NCI-H1436 treated with DMSO at 0.1 percent for 48 hours (cell line): ENCODE measurements at places on chromosomes 6 and 20.

- DNase-seq = no peak
These were observed 88.5 kb downstream of the PHACTR1 start for GRCh38 chr6:12804952-12805645.

GRCh38 chr6:111565326-111566221, 40.1 kb downstream of the TRAF3IP2 start:
- no peak for DNase-seq

DNA sequence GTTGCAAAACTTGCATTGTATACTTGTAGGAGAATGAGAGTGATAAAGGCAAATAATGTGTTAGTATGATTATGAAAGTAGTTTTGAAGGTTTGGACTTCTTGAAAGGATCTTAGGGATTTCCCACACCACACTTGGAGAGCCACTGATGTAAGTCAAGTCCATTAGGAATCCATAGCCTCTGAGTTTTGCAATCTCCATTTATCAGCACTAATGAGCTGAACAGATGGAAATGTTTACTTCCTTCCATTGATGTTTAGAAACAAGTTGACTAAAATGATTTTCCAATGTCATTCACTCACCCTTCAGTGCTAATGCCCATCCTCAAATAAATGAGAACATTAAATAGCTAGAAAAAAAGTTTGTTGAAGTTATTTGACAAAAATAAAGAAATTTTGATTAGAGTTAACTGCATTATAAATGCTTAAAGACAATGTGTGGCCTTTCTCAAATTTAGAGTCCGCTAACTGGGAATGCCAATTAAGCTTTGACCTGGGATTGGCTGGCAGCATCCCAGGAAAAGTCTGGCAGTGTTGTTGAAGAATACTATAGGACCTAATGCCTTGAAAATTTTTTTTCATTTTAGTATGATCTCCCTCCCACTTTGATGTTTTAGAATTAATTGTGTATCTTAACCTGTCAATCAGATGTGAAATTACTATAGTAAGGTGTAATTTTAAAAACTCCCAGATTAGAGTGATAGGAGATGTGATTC, 68.0 kb downstream of the SLC35F1 start:
- no peak for DNase-seq

GRCh38 chr6:107642095-107642860, 152.4 kb downstream of the SOBP start:
- DNase-seq = no peak

- DNase-seq = no peak
These were observed 5.5 kb downstream of the ERGIC3 start for GRCh38 chr20:35547329-35547728.

GRCh38 chr6:38715016-38715689, at the start of gene DNAH8:
TSS of gene DNAH8 (plus strand) at chr6:38715311. CDS start at chr6:38722810, 7,499 bp downstream.
- no peak for DNase-seq

DNA sequence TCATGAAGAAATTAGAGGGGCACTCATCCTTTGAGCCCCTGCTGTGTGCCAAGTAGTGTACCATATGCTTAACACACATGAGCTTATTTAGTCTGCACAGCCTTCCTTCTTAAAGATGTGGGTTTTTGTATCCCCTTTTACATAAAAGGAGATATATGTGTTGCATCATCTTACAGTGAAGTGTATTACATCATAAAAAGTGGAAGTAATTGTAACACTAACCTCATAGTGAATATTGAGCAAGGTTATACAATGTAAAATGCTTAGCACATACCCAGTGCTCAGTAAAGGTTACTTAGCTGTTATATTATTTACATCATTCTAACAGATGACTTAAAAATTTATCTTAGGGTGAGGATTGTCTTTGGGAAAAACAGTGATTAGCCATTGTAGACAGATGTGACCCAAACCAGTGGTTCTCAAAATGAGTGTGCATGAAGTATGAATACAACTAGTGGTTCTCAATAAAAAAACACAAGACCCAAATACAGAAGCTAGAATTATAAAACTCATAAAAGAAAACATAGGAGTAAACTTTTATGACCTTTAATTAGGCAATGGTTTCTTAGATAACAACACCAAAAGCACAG, 3.8 kb upstream of the PIGU start:
- no peak for DNase-seq

- DNase-seq = no peak
These were observed 206.4 kb upstream of the SUPT3H start for GRCh38 chr6:45584127-45584526.

- no peak for DNase-seq
These were observed 51.9 kb upstream of the MARCKS start for GRCh38 chr6:113805173-113805790.

GRCh38 chr6:141110481-141110880, 1022.2 kb upstream of the GJE1 start:
- no peak for DNase-seq

GRCh38 chr6:165231177-165231576, 78.2 kb downstream of the C6orf118 start:
- no peak for DNase-seq

DNA sequence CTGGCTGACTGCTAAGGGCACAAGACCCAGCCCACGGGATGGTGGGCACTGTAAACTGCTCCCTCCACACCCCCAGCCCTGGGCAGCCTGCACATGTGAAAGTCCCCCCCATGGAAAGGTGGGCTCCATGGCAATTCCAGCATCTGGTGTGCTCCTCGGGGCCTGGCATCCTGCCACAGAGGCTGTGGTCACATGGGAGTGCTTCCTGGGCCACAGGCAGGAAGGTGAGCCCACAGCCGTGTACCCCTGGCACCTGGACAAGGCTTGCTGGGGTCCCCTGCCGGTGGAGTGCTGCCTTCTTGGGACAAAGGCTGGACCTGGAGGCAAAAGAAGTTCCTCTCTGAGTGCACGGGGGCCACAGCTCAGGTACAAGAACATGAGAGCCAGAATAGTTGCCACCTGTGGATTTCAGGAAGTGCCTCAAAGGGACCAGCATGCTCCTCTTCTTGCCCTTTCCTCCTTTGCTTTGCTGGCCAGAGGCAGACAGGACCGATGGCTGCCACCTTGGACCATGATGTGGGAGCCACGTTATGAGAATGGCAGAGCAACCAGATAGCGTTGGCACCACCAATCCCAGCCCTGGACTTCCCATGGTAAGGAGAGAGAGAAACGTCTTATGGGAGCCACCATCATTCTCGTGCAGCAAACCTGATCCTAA, 120.2 kb upstream of the MLN start:
- no peak for DNase-seq

- no peak for DNase-seq
These were observed 2.2 kb upstream of the BTN3A2 start for GRCh38 chr6:26362836-26363220.

DNA sequence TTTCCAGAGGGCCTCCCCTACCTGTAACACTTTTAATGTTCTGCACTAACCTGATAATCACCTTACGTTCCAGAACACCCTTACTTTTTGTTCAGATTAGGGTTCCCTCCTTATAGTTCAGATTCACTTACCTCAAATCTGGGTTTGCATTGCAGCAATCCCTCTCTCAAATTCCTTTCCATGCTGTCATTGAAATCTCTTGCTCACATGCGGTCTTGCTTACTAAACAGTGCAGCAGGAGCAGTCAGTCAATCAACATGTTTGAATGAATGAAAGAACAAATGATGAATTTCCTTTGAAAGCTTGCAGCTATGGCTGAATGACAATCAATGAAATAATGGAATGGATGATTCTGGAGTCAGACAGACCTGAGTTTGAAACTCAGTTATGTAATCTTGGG, 200.1 kb downstream of the HIVEP2 start:
- DNase-seq = no peak

- DNase-seq = no peak
These were observed 35.4 kb downstream of the FBXO9 start for GRCh38 chr6:53100561-53100960.

GRCh38 chr6:33516726-33517125, 62.4 kb downstream of the ZBTB9 start:
- no peak for DNase-seq

DNA sequence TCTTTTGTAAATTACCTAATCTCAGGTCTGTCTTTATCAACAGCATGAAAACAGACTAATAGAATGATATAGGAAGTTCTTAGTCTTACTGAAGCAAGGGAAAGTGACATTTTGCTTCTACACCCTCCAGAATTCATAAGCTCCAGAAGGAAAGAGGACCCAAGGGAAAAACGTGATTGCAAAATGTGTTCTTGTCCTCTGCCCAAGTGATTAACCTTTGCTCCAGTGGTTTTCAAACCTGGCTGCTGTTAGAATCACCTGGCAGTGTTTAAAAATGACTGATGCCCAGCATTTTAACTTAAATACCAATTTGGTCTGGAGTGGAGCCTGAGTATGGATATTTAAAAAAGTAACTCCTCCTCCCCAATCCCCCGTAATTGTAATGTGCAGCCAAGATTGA, 191.4 kb downstream of the SLC16A10 start:
- no peak for DNase-seq

GRCh38 chr6:100268326-100268725, 196.4 kb downstream of the SIM1 start:
- no peak for DNase-seq

- DNase-seq = no peak
These were observed 69.8 kb upstream of the FAM184A start for GRCh38 chr6:119148098-119148824.

DNA sequence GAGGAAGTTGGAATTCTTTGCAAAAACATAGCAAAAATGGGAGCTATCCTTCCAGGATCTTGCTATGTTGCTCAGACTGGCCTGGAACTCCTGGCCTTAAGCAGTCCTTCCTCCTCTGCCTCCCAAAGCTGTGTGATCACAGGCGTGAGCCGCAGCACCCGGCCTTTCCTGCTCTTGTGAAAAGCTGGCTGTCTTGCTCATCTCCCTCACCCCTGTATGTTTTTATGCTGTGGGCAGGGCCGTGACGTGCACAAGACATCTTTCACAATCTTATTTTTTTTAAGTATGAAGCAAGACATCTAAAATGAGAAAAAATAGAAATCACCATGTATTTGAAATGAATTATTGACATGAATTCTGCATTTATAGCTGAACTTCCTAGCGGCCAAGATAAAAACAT, 110.4 kb downstream of the SAMD5 start:
- DNase-seq = no peak

- DNase-seq = no peak
These were observed 542.3 kb downstream of the QKI start for GRCh38 chr6:163956571-163957407.

- DNase-seq = no peak
These were observed 20.2 kb downstream of the GFOD1 start for GRCh38 chr6:13467216-13467600.

- no peak for DNase-seq
These were observed 161.8 kb downstream of the NFATC2 start for GRCh38 chr20:51380401-51381385.

DNA sequence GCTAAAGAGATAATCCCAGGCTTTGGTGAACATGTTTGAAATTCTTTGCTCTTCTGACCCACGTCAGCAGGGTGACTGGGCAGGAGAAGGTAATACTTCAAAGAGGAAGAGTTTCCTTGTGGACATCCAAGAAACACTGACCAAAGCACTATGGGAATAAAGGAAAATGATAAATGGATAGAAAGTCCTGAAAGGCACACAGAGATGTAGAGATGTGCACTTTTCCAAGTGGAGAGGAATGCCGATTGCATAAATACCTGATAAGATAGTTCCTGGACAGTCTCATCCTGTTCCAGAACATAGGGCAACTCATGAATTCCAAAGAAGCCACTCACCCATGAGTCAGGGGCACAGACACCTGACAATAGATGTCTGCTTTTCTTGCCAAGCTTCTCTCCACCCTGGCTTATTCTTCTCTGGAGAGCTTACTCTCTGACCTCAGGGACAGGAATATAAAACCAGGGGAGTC, 191.3 kb upstream of the FOXA2 start:
- no peak for DNase-seq

- DNase-seq = no peak
These were observed 5.0 kb downstream of the SIM1 start for GRCh38 chr6:100459592-100460184.

- DNase-seq = no peak
These were observed 203.0 kb downstream of the CDC5L start for GRCh38 chr6:44590471-44590870.

- no peak for DNase-seq
These were observed 31.3 kb upstream of the PDE10A start for GRCh38 chr6:165694296-165694695.

- no peak for DNase-seq
These were observed 1379.2 kb upstream of the DEFB115 start for GRCh38 chr20:29878281-29878741.

DNA sequence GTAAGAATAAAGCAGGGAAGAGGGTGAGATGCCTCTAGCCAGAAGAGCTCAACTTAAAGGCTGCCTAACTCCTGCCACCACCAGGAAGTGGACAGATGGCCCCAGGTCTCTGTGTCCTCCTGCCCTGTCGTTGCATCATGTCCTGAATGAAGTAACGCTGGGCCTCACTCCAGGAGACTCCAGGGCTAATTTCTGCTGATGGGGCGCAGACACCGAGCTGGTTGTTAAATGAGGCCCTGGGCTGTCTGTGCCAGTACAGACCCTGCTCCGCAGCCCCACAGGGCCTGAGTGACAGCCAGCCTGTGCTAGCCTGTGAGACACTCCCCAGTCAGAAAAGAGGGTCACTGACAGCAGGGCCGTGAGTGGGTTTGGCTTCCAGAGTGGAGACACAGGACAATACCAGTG, 6.5 kb downstream of the IP6K3 start:
- DNase-seq = no peak

GRCh38 chr6:150747155-150747554, 118.3 kb upstream of the MTHFD1L start:
- no peak for DNase-seq

GRCh38 chr6:132730560-132730959, 16.7 kb upstream of the VNN1 start:
- DNase-seq = no peak

DNA sequence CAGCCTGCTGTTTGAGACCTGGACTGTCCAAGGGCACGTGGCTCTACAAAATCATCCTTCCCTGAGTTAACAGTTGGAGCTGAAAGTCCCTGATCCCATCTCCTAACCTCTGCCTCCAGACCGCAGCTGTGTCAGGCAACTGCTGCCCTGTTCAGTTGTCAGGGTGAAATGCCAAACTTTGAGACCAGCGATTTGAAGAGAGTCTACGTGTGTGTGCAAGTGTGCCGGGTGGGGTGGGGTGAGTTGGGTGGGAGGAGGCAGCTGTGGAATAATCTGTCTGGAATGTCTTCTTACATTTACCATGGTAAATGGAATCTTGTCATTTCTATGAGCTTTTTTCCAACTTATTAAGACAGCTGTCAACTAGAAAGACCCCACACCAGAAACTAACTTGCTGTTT, 81.0 kb upstream of the FAM8A1 start:
- no peak for DNase-seq

DNA sequence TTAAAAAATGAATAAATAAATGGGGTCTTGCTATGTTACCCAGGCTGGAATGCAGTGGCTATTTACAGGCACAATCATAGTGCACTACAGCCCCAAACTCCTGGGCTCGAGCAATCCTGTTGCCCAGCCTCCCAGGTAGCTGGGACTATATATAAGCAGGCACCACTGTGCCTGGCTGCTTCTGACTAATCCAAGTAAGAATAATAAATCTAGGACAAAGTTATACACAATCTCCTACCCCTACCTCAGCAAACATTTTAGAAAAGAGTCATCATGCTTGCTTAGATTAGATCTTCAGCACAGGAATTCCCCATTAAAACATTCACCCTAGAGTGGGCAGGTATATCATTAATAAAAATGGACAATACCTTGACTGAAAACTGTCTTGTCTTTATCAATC, 124.6 kb downstream of the REV3L start:
- no peak for DNase-seq

GRCh38 chr6:56440551-56440981, 193.2 kb upstream of the COL21A1 start:
- DNase-seq = no peak
